ENCODE measurements at places on chromosomes 7 and 10. TPM values are rescaled to one million over a fixed set of nuclear protein-coding genes. Genes with fewer than 3 reads are reported as not detected.

MRLN gene
- total RNA-seq, result 0.38 TPM

RTKN2 gene
- total RNA-seq, result 0.14 TPM

AGMO gene
- total RNA-seq, result 1.9 TPM

CHST3 gene
- total RNA-seq, result 34.9 TPM

TMEM236 gene
- 1.0 TPM for total RNA-seq

ACBD5 gene
- 18.1 TPM for total RNA-seq
